ENCODE measurements at places on chromosomes 16 and 17.
A peak's percentile ranks its signal among the peaks of the same experiment; 100 is the strongest.

DNA sequence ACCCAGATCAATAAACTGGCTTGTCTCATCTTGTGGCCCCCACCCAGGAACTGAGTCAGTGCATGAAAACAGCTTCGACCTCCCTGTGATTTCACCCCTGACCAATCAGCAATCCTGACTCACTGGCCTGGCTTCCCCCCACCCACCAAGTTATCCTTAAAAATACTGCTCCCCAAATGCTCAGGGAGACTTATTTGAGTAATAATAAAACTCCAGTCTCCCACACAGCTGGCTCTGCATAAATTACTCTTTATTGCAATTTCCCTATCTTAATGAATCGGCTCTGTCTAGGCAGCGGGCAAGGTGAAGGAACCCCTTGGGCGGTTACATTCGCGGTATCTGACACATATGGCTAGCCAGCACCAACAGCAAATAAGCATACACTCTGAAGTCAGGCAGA lies 9.8 kb upstream of the RABEP1 start:
- no peak for DNase-seq

- DNase-seq = no peak
Measured at GRCh38 chr17:35322749-35323148, 50.7 kb downstream of the SLFN11 start.

- DNase-seq = no peak
Measured at GRCh38 chr16:73116576-73116975, 68.6 kb upstream of the ZFHX3 start.

DNA sequence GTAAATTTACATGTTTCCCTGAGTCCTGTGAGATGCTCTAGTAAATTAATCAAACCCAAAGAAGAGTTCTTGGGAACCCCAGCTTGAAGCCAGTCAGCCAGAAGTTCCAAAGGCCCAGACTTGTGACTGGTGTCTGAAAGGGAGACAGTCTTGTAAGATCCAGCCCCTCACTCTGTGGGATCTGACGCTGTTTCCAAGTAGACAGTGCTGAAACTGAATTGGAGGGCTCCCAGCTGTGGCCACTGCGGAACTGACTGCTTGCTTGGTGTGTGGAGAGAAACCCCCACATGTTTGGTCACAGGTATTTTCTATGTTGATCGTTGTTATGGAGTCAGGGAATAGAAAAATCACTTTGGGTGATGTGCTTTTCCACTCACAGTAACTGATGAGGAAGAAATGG lies 5.5 kb upstream of the CDRT4 start:
- no peak for DNase-seq

DNA sequence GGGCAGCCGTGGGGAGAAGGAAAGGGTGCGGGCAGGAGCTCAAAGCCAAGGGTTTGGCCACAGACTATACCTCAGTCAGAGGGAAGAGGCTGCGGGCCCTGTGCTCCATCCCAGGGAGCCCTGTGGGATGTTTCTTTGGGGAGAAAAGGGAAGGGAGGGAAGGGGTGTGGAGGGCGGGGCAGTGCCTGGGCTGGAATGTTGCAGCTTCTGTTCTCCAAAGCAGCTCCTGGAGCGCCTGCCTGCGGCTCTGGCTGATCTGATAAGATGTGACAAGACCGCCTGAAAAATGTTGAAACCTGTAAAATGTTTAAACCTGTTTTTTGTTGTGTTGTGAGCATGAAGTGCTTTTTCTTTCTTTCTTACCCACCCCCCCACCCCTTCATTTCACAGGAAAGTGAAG lies 32.8 kb downstream of the WNT3 start:
- DNase-seq = no peak

DNA sequence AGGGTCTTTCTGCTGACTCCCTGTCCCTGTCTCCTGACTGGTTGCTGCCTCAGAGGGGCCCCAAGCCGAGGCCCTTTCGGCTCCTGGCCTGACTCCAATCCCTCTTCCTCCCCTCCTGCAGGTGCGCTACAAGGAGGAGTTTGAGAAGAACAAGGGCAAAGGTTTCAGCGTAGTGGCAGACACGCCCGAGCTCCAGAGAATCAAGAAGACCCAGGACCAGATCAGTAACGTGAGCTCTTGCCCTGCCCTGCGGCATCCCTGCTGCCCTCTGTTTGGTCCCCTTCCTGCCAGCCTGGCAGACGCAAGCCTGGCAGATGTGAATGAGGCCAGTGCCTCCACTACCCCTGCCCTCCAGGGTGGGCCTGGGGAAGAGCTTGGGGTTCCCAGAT lies 27.1 kb upstream of the LASP1NB start:
- DNase-seq = no peak

DNA sequence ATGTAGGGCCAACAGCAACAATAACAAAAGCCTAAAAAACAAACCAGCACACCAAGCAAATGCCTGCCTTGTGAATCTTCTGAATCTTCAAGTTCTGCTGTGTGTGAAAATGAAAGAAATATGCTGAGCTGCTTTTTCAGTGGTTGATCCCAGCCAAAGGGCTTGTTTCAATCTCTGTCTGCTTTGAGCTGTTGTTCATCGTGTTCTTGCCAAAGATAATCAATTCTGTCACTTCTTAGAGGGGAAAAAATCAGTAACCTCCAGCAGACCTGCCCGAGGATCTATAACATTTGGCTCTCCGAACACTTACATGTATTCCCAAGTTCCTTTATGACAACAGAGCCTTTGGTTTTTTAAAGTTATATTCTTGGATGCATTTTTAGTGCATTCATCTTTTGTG lies 65.9 kb downstream of the VPS35L start:
- no peak for DNase-seq

DNA sequence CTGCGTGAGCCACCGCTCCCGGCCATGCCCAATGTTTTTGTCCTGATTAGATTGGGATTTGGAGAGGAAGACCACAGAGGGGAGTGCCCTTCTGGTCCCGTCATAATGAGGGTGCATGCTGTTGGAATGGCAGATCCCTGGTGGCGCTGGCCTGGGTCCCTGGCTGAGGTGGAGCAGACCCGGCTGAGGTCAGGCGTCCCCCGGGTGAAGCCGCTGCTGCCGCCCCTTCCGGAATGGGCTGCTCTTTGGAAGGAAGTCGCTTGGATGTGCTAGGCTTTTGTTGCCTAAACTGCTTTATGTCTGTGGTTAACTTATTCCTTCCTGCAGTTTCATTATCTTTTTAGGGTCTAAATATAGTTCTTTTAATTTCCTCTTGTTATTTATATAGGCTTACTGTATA lies 120.3 kb upstream of the CHMP6 start:
- no peak for DNase-seq

- DNase-seq = no peak
Measured at GRCh38 chr16:84759906-84760305, 59.9 kb upstream of the CRISPLD2 start.

GRCh38 chr17:56903560-56903959 lies 10.3 kb downstream of the TRIM25 start:
- DNase-seq = no peak

DNA sequence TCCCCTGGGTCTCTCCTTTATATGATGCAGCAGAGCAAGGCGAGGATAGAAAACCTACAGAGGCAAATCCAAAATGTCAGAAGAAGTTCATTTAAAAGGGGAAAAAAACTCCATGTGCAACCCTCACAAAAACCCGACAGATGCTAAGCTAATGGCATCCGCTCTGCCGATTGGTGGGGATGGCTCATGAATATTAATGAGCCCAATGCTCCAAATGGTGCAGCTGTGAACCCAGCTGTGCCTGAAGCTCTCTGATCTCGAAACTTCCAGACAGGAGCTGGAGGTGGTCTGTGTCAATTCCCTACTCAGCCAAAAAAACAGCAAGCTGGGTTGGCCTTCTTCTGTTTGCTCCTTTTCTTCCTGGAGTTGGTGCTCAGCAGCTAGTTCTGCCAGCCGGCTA lies 15.5 kb downstream of the SNX11 start:
- DNase-seq = no peak

DNA sequence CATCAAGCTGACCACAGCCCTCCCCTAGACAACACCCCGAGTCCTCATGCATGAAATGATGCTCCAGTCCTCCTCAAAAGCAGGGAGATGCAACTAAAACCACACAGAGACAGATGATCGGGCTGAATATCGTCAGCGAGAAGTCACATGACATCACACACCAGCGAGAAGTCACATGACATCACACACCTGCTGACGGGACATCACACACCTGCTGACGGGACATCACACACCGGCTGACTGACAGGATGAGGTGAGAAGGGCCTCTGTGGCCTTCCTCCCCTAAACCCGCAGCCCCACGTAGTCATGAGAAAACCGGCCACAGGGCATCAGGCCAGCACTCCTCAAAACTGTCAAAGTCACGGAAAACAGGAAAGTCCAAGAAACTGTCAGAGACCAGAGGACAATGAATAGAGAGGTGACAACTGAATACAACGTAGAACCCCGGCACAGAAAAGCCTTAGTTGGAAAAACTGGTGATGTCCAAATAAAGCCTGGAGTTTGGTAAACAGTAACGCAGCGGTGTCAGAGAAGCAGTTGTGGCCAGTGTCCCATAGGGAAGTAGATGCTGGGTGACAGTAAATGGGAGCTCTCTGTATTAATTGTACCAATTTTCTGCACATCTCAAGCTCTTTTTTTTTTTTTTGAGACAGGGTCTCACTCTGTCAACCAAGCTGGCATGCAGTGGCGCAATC lies 14.3 kb downstream of the LITAF start:
- peak; percentile 58 for DNase-seq

DNA sequence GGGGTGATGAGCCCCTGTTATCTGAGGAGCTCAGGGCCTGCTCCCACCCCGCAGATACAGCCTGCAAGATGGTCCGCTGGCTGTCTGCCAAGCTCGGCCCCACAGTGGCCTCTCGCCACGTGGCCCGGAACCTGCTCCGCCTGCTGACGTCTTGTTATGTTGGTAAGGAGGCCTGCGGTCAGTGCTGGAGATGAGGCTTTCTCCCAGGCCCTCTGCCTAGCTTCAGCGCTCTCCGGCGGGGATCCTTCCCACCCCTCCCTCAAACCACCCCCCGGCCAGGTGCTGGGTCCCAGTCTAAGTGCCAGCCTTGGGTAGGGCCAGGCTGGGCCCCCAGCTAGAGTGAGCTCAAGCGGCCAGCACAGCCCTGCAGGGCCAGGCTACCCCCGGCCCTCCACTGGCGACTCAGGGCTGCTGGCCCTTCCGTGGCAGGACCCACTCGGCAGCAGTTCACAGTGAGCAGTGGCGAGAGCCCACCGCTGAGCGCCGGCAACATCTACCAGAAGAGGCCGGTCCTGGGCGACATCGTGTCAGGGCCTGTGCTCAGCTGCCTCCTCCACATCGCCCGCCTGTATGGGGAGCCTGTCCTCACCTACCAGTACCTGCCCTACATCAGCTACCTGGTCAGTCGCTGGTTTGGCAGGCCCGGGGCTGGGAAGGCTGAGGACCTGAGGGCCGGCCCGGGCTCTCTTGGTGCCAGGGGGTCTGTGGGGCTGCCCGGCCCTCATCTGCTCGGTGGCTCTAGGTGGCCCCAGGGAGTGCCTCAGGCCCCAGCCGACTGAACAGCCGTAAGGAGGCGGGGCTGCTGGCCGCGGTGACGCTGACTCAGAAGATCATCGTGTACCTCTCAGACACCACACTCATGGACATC lies 6.1 kb downstream of the WDR81 start:
- DNase-seq = no peak

DNA sequence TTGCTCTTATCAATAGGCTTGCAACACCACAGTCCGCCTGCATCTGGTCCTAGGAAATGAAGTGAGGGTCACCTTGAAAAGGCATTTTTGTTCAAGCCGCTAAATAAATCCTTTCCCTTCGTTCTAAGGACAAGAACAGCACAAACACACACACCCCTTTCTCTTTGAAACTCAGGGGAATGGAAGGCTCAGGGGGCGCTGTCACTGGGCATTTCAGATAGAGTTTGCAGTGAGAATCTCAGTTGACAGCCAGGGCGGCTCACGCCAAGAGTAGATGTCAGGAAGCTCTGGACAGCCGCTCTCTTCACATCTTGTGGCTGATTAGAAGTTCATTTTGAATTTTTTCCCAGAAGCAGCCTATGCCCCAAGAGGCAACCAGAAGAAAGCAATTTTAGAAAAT lies 39.8 kb downstream of the ABAT start:
- no peak for DNase-seq

GRCh38 chr17:28812091-28812747 lies 30.4 kb downstream of the FAM222B start:
- peak; percentile 90 for DNase-seq

GRCh38 chr17:44108440-44109311 lies 14.8 kb downstream of the HDAC5 start:
- no peak for DNase-seq

GRCh38 chr17:63707151-63707550 lies 7.2 kb upstream of the LIMD2 start:
- no peak for DNase-seq

DNA sequence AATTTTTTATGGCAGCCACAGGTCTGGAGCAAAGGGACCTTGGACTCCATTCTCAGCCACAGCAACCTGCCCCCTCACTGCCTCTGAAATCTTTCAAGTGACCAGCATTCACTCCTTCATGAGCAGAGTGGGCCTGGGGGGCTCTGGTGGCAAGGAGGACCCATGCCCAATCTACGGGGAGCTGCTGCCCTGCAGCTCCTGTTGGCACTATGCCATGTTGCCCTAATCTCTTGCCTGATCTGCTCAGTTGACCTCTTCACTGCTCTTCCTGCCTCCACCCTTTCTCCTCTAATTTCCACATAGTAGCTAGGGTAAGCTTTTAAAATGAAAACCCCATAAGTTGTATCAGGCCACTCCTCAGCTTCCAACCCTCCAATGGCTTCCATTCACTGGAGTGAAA lies 2.9 kb upstream of the PRKCB start:
- no peak for DNase-seq

- DNase-seq = no peak
Measured at GRCh38 chr17:28878981-28879380, 18.6 kb downstream of the FLOT2 start.

DNA sequence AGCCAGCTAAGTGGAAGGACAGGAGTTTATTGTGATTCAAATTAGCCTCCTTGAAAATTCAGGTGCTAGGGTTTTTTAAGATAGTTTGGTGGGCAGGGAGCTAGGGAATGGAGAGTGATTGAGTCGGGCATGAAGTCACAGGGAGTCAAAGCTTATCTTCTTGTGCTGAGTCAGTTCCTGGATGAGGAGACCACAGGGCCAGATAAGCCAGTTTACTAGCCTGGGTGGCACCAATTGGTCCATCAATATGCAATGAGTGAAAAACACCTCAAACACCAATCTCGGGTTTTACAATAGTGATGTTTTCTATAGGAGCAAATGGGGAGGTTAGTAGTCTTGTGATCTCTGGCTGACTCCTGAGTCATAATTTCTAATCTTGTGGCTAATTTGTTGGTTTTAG lies 165.1 kb downstream of the ABCC12 start:
- no peak for DNase-seq

- DNase-seq = no peak
Measured at GRCh38 chr17:55784666-55785065, 33.8 kb downstream of the PCTP start.

DNA sequence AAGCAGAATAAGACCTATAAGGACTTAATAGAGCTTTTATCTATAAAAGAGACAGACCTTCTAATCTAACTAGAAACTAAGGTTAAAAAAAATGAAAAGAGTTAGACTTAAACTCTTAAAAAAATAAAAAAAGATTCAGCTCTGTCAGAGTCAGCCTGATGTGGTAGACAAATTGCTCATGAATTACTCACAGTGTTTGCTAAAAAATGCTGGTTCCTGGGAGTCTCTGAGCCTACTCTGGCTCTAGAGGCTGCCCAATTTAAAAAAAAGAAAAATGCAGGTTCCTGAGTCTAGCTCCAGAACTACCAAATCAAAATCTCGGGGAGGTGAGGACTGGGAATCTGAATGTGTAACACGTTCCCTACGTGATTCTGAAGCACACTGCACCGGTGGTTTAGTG lies 18.1 kb downstream of the SOST start:
- no peak for DNase-seq
